Kidney tubule cell (primary cell): ENCODE measurements at places on chromosomes 13 and 19.

DNA sequence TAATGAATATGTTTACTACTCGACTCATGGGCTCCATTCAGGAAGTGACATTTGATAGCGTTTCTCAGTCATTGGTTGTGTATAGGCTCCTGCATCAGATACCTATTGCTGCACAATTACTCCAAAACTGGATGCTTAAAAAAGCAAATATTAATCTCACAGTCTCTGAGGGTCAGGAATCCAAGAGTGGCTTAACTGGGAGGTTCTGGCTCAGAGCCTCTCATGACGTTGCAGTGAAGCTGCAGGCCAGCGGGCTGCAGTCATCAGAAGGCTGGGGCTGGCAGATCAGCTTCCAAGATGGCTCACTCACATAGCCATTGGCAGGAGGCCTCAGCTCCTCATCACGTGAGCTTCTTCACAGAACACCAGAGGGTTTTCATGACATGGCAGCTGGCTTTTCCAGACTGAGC lies 525.1 kb upstream of the NBEA start:
- peak; percentile 33 for DNase-seq

- peak; percentile 68 for DNase-seq
Measured at GRCh38 chr13:49669735-49670309, 21.5 kb downstream of the EBPL start.

GRCh38 chr19:3565139-3565538 lies 7.6 kb upstream of the HMG20B start:
- DNase-seq = peak; percentile 66

DNA sequence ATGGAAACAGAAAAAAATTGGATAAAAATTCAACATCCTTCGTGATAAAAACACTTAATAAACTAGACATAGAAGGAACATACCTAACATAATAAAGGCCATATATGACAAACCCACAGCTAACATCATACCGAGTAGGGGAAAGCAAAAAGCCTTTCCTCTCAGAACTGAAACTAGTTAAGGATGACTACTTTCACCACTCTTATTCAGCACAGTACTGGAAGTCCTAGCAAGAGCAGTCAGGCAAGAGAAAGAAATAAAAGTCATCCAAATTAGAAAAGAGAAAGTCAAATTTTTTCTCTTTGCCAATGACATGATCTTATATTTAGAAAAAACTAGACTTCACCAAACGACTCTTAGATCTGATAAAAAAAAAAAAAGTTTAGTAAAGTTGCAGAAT lies 25.8 kb upstream of the SLC7A9 start:
- DNase-seq = no peak

GRCh38 chr13:52374389-52374788 lies 31.6 kb downstream of the THSD1 start:
- no peak for DNase-seq

DNA sequence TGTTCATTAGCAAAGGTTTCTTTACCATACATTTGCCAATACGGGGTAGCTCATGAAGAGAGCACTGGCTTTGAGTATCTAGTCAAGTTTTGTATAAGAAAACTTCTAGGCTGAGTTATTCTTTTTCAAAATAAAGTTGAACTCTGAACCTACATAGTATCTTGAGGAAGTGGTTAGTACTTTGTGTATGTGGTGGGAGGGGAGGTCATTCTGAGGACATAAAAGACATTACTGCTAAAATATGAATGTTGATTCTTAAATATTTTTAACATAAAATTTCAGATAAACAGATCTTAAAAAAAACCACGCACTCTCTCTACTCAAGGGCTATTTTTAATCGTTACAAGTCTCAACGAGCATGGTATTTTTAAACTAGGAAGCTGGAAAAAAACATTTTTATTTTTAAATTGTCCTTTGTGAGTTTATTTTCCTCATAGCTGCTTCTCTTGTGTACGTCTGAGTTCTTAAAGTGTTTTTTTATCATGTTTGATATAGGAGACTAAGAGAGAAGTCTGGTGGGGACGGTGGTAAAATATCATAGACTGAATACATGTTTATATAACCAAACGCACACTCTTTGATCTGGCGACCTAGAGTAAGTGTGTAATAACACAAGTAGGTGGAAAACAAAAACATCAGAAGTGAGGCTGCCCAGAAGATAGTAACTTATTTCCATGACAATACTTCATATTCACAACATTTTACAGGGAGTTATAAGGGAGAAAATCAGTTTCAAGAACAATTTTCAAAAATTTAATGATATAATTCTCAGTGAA lies 118.0 kb upstream of the POSTN start:
- no peak for DNase-seq
